GM23338 (cell line): ENCODE measurements at places on chromosomes 5 and 9. TPM values are rescaled to one million over a fixed set of nuclear protein-coding genes. Genes with fewer than 3 reads are reported as not detected.
A peak's percentile ranks its signal among the peaks of the same experiment; 100 is the strongest.

DNA sequence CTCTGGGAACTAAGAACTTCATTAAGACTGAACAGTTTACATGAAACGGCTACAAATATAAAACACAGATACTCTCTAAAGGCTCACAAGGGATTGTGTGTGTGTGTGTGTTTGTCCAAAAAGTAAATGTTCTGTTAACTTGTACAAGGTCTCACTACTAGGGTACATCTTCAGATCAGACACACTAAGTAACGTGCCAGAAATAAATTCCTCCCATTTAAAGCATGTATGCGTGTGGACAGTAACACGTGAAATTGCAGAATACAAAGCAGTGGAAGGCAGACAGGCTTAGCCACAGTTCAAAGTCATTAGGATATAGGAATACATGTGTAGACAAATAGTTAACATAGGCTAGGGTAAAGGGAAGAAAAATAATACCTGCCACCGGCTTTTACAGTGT lies 1.8 kb downstream of the BNC2 start:
- no peak for DNase-seq

GRCh38 chr9:121242219-121242958 lies 25.6 kb upstream of the GSN start:
- no peak for DNase-seq

DNA sequence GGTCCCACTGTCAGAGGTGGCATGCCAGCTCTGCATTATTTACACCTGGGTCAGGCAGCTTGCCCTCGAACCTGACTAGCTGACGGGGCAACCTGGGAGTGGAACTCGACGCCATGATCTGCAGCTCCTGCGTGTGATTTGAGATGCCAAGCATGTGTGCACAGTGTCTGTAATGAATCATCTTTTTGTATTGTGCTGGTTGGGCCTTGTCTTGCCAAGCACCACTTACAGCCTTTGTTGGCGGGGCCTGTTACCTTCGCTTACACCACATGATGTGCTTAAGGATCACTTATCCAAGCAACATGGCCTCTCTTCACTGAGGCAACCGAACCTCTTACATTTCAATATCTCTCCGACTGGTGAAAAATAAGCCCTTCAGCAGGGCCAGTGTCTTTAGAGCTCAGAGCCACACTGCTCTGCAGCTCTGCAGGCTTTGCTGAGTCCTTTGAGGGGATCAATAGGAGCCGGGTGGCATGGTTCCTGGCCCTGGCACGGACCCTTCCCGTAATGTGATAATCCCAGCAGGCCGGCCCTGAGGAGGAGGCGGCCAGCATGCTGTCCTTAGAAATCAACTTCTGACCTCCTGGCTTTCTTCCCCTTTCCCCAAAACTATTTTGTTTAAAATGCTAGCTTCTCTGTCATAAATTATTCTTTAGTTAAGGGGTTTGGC lies 297.7 kb upstream of the CD180 start:
- DNase-seq, result no peak

The RMRP gene
- 8,626 and 33,360 TPM in 2 replicates for total RNA-seq

The C9 gene
- 2.8 TPM in 1 of 2 replicates, not detected in the other for total RNA-seq

The PLEKHG4B gene
- 43.7 and 54.8 TPM in 2 replicates for total RNA-seq

The IL13 gene
- total RNA-seq, result not detected in 2 replicates

DNA sequence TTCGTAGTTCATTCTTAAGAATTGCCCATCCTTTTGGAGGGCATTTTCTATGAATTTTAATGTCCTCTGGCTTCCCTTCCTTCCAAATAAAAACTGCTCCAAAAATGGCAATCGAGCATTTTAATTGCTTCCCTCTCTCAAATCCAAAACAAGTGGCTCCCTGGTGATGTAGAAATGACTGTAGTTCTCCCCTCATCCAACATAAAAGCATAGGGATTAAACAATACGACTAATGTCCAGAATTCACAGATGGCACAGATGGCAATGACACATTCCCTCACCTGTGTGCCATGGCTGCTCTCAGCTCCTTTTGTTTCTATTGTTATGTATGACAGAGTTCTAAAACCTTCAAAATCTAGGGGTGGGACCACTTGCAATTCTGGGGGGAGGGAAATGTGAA lies 417.3 kb downstream of the RAB3C start:
- DNase-seq, result no peak

DNA sequence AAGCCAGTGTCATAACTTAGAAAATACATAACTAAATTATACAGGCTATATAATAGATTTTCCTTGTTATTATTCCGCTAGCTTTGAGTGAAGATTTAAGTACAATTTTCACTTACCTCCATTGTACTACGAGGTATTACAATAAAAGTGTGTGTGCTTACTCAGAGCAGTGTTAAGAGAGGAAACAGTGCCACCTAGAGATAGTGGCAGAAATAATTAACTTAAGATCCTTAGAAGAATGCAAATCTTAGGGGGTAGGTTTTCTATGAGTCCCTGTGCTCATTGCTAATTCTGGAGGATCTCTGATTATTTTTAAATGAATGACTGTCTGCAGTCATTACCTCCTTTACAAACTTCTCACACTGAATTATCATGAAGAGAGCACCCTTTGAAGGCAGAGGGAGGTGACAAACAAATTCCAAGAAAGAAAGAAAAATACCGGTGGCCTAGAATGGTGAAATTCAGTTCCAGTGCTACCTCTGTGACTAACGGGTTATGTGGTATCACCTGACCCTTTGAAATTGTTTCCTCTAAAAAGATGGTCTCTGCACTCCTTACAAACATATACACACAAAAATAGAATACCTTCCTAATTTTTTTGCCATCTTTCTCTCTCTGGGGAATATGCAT lies 379.8 kb downstream of the TRIM36 start:
- DNase-seq, result peak; percentile 78

GRCh38 chr5:177195307-177195952 lies 61.9 kb downstream of the NSD1 start:
- no peak for DNase-seq

The SPINK7 gene
- total RNA-seq, result not detected in 2 replicates

GRCh38 chr5:151904909-151905308 lies 19.7 kb downstream of the GLRA1 start:
- no peak for DNase-seq

- no peak for DNase-seq
These were observed 147.8 kb downstream of the RXRA start for GRCh38 chr9:134474055-134474370.

DNA sequence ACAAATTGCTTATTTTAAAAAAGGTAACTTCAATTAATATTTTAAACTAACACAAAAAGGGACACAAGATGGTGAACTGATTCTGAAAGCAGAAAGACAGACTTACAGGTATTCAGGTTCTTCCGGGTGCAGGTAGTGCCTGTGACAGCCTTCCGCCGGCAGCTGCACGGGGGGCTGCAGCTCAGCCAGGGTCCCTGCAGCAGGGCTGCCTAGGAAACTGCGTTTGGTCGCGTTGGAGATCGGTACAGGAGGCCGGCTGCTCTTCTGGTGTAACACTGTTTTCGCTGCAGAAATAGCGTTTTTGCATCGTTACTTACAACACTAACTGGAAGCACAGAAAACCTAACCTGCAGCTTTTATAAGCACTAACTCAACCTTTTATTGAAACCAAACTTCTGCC lies 80.0 kb downstream of the CAMSAP1 start:
- DNase-seq, result no peak

- DNase-seq, result no peak
These were observed 106.6 kb downstream of the SIL1 start for GRCh38 chr5:139091439-139092156.

DNA sequence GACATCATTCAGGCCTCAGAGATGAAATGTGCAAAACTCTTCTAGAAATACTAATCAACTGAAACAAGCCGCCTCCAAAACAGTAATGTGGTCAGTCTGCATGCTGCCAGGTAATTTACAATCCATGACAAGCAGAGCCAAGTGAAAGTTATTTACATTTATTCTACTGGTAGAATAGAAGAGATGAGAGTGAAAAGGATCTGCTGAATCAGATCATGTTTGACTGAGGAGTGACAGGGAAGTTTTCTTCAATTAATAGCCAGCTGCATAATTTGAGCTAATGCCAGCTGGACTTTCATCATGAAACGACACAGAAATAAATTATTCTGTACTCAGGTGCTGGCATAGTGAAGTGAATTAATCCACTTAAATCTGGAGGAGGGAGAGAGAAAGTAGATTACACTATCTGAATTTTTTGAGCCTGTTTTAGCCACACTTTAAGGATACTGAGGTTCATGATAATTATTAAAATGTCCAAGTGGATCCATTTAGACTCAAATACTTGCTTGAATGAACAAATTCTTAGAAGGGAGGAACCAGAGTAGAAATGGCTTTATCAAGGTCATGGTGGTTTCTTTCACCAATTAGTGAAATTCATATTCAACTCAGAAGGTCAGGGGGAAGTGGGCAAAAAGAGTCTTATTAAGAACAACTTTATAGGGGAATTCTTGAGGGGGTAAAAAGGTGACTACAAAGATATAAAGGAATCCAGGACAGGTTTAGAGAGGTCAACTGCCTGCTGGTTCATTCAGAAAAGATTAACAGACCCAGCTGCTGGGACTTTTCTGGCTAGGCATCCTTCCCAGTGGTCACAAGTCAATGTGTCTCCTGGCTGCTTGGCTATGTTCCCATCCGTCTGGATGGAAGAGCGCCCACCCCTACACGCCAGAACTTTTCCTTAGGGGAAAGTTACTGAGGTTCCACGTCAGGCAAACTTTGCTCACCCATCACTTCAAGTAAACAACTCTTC lies 350.4 kb downstream of the PDE4D start:
- no peak for DNase-seq

- peak; percentile 52 for DNase-seq
These were observed 67.6 kb downstream of the ARHGEF28 start for GRCh38 chr5:73693573-73694061.

DNA sequence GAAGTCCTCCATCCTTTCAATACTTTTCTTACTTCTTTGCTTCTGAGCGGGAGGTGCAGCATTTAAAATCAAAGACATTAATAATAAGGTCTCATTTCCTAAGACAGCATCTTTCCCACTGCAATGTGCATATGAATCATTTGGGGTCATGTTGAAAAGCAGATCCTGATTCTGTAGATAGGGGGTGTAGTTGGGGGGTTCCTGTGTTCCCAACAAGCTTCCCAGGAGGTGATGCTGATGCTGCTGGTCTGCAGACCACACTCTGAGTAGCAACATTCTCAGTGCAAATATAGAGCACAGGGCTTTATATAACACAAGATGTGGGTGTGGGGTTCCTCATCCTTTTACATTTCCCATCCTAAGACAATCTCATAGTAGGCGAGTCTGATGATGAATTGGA lies 126.5 kb upstream of the PALM2AKAP2 start:
- DNase-seq, result peak; percentile 46

GRCh38 chr9:135700525-135700924 lies 1.2 kb upstream of the SOHLH1 start:
- DNase-seq, result no peak

DNA sequence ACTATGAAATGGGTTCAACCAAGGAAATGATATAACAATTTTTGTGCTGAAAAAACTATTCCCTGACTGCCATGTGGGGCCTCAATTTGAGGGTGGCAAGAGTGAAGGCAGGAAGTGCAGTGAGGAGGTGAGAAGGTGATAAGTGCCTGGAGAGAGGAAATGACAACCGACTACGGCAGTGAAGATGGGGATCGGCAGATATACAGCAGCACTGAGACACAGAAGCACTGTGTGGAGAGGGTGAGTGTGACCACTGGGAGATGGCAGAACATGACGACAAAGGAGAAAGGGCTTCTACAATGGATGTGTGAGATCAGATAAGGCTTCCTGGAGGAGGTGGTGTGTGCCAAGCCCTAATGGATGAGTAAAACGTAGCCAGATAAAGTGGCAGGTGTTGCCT lies 271.8 kb downstream of the TRIM32 start:
- DNase-seq, result no peak

- DNase-seq, result no peak
These were observed 35.2 kb downstream of the YIPF5 start for GRCh38 chr5:144135113-144135762.

DNA sequence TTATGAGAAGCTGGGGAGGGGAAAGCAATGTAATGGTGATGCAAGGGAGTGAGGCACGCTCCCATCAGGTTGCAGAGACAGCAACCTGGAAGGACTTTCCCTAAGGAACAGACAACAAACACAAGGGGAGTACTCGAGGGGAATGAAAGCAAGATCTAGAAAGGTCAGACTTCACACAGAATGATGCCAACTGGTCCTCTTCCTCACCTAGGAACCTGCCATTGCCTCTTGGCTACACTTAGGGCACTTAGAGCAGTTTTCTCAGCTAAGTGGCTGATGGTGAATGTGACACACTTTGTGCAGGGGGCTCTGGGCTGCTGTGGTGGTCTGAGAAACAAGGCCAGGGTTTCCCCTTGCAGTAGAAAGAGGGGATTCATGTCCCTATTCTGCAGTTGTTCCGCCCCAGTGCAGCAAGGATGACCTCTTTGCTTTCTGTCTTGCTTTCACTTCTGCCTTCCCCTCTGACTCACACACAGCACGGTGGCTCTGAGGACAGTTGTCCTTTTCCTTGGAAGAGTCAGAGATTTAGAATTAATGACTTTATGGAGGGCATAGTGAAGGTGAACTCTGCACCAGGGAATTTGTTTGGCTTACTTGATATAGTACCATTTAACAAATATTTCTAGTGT lies 394.0 kb upstream of the KLF4 start:
- DNase-seq, result no peak

DNA sequence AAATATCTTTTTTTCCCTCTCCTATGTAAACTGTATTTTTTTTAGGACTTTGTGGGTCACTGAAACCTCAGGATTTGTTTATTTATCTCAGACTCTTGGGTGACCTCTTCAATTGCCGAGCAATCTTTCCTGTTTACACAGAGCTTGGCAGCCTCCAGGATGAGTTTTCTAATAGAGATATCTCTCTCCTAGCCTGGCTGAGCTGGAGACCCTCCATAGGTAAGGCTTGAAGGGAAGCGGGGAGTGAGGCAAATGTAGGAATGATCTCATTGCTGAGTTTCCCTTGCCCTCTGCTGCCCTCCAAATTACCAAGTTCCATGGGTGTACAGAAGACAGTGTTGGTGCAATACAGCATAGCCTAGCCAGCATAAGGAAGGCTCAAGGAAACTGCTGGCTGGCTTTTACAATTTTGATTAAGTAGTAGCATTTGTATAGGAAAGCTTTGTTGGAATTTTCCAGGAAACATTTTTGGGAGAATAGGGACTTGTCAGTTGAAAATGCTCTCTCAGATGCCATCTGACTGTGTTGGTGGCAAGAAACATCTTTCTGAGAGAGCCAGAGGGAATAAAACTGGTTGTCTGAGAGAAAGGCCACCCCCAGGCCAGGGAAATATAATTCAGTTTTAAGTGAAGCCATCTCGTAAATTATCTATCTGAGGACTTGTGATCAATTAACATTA lies 116.0 kb downstream of the NMUR2 start:
- DNase-seq, result no peak

The ARHGEF39 gene
- total RNA-seq, result 16.8 and 25.7 TPM in 2 replicates

The RANBP17 gene
- total RNA-seq, result 53.1 and 92.5 TPM in 2 replicates

The CXCL14 gene
- not detected in 2 replicates for total RNA-seq

DNA sequence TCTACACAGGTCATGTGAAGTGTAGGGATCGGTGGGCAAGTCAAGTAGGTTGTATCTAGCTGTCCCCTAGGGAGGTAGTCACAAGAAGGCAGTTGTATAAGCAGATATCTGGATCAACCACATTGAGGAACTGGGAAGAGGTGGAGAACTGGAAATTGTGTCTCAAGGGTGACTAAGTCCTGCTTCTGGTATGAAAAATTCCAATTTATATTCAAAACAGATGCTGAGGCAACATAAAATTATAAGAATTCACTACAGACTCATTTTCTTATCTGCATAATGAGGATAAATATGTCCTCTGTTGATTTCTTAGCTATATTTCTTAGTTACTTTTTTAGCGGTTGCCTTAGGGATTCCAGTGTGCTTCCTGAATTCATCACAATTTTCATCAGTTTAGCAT lies 46.8 kb downstream of the GALNT12 start:
- no peak for DNase-seq
